Inflammatory macrophage (primary cell): ENCODE measurements at places on chromosomes 5 and 9.

DNA sequence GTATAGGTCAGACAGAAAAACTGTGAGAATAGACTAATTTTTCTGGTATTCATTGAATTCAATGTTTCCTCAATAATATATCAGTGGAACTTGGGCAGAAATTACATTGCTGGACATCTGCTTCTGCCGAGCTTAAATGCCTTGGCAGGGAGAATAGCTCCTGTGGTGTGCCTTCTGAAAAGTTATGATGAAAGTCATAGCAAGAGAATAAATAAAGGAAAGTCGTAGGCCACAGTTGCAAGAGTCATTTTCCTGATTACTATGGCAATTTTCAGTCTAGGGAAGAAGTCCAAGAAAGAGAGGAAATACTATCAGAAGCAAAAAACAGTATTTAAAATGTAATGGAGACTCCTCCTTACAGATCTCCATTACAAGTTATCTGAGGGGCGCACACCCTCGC lies 1596.1 kb upstream of the WWC1 start:
- DNase-seq, result no peak

- no peak for DNase-seq
Measured at GRCh38 chr5:39353717-39354399, 10.4 kb downstream of the C9 start.

- DNase-seq, result peak; percentile 34
Measured at GRCh38 chr5:136174021-136174659, 18.8 kb downstream of the SMIM32 start.

DNA sequence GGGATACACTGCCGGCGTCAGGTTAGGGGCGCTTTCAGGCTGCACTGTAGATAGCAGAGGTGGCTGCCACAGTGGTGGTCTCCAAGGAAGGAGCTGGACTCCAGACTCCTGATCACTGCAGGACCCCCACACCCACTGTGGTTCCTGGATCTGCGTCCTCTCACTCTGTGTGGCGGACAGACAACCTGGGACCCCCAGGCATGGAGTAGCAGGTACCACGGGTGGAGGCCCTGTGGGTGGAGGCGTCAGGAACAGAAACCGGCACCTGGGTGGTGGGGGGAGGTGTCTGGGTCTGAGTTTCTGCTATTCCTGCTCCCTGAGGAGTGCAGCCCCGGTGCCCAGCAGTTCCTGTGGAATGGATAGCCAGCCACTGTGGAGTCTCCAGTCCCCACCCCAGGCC lies 75.1 kb upstream of the PCAT7 start:
- no peak for DNase-seq

GRCh38 chr5:1913578-1913977 lies 30.9 kb upstream of the IRX4 start:
- no peak for DNase-seq

DNA sequence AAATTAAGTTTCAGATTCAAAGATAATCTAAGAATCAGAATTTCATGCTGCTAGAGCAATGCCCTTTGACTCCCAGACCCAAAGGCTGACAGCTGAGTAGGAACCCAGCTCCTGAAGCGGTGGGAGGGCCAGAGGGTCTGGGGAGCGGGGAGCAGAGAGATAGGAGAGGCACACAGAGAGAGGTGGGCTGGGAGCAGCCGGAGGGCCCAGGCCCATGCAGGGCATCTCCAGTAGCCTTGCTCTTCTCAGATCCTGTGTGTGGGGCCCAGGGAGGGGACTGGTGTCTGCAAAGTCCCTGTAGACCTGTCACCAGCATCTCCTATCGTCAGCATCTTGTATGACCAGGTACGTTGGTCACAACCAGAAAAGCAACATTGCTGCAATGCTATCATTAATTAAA lies 75.3 kb upstream of the OLFM1 start:
- no peak for DNase-seq

DNA sequence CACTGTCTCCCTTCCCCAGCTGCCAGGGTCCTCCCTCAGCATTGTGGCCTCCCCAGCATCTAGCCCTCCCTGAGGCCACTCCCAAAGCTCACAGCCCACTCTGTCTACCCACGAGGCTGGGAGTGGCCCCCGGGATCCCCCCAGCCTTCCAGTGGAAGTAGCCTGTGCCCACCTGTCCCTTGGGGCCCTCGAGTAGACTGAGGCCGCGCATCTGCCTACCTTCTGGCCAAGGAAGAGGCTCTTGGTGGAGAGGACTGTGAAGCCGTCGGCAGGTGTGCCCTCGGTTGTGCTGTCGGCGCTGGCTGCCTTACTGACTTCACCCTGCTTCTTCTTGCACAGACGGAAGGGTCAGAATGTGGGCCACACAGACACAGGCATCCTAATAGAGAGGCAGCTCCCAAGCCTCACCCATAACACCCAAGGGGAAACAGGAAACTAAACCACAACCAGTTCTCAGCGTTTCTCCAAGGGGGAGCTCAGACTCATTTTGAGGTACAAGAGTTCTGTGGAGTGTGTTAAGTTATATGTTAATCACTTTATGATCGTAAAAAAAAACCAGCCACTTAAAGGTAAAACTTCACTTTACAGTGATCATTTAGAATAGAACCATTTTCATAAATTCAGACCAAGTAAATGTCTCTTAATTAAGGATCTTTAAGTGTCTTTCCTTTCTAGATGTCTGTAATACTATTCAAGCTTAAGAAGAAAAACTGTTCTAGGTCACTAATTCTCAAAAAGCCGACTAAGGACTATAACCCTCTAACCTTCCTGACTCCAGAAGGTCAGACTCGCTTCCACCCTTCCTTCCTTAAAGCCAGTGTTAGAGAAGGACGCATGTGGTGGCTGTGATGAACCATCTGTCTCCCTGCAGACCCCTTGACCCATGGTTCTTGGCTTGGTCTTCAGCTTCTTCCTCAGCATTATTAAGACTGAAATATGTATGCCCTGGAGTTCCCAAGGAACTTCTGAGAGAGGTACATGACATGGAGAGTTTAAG lies 38.5 kb downstream of the MACROH2A1 start:
- no peak for DNase-seq

GRCh38 chr5:156356238-156356637 lies 29.3 kb downstream of the SGCD start:
- DNase-seq, result no peak
